Small intestine (tissue), 16 donors: ENCODE measurements at places on chromosomes 12 and 14. TPM values are rescaled to one million over a fixed set of nuclear protein-coding genes. Genes with fewer than 3 reads are reported as not detected.

DNA sequence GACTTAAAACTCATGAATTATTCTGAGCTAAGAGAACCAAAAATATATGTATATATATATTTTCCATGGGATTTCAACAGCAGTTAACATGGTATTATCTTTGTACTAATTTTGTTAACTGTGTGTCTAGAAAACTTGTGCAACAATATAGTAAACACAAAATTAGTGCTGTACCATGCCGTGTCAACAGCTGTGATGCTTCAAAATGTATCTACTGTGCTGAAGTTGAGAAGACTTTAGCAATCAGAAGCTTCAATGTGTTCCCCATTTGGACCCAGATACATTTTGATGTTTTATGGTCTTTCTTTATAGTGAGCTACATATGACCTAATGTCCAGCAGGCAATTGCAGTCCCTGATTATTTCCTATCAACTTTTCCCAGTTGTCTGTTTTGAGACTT lies 405.7 kb downstream of the DIO2 start:
- no peak overlapping the region for H3K4me3 ChIP-seq
- peaks cover 5% of the 10 kb centered on the region for H3K4me1 ChIP-seq
- no peak for DNase-seq
- no peaks in the 10 kb centered on the region for H3K36me3 ChIP-seq
- H3K27me3 ChIP-seq: no peaks in the 10 kb centered on the region
- no peak overlapping the region for H3K27ac ChIP-seq

The SINHCAF gene
- polyA plus RNA-seq: 78.6 TPM

GRCh38 chr12:130484221-130484620 lies 146.5 kb downstream of the PIWIL1 start:
- H3K4me3 ChIP-seq: no peak overlapping the region
- no peak for DNase-seq
- no peaks in the 10 kb centered on the region for H3K27me3 ChIP-seq
- no peaks in the 10 kb centered on the region for H3K36me3 ChIP-seq
- H3K4me1 ChIP-seq: no peaks in the 10 kb centered on the region

The RTL1 gene
- 0.18 TPM for polyA plus RNA-seq

The RPL36AL gene
- polyA plus RNA-seq: 525 TPM

DNA sequence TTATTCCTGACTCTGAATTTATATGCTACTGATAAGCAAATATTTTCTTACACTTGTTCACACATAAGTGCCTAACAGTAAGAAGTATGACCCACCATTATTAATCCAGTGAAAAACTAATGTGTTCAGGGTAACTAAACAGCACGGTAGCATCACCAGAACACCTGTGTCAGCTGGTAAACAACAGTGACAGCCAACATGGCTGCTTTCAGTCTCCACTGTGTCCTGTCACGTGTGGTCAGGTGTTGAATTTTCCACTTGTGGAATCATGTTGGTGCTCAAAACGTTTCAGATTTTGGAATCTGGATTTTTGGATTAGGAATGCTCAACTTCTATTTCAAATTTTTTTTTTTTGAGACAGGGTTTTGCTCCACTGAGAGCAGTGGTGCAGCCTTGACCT lies 14.3 kb upstream of the ATP23 start:
- no peaks in the 10 kb centered on the region for H3K4me1 ChIP-seq
- no peak for DNase-seq
- no peaks in the 10 kb centered on the region for H3K36me3 ChIP-seq
- no peak overlapping the region for H3K27ac ChIP-seq

The ETFRF1 gene
- 21.8 TPM for polyA plus RNA-seq

DNA sequence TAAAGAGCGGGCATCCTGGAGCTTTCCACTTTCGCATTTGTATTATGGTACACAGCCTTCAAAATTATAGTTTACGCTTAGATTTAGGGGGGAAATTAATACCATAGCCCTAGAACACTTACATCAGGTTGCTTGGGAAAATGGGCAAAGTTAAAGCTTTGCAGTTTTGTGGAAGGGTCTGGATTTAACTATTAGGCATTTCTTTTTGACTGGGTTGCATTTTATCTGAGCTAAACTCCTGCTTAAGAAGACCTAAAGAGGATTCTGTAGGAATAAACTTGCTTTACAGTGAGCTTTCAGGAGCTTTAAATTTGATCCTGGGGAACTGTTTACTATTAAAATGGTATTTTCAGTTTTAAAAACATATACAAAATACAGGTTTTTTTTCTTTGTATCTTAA lies 42.8 kb upstream of the PTPRQ start:
- H3K36me3 ChIP-seq: no peaks in the 10 kb centered on the region
- no peaks in the 10 kb centered on the region for H3K4me1 ChIP-seq
- H3K27me3 ChIP-seq: no peaks in the 10 kb centered on the region
- DNase-seq: no peak
- H3K27ac ChIP-seq: no peak overlapping the region

The TROAP gene
- 29.5 TPM for polyA plus RNA-seq

DNA sequence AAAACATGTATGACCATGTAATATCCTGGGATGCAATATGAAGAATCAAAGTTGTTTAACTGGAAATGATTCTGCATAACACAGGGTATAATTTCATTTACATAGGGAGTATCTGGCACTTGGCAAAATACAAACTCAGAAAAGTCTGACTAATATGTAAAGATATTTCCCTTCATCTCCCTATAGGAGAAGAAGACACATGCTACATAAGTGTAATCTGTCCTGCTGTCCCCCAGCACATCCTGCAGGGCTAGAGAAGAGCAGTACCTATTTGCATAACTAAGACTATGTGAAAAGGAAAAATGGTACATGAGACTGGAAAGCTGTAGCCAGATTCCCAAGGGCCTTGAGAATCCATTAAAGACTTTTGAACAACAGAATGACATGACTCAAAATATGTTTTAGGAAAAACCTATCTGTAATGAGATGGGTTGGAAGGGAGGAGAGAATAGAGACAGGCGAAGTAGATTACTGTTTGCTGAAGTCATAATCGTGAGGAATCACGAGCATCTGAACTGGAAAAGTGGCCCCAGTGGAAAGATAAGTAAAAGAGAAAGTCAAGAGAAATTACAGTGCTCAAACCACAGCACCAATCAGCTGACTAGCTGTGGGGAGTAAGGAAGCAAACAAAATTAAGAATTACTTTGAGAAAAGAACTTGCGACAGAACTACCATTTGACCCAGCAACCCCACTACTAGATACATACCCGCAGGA lies 155.1 kb upstream of the HMGA2 start:
- no peak overlapping the region for H3K27ac ChIP-seq
- DNase-seq: no peak
- H3K4me3 ChIP-seq: no peak overlapping the region
- no peaks in the 10 kb centered on the region for H3K36me3 ChIP-seq

- no peak for DNase-seq
- no peak overlapping the region for H3K4me3 ChIP-seq
- H3K36me3 ChIP-seq: no peaks in the 10 kb centered on the region
- H3K27ac ChIP-seq: no peak overlapping the region
- H3K27me3 ChIP-seq: no peaks in the 10 kb centered on the region
- no peaks in the 10 kb centered on the region for H3K4me1 ChIP-seq
Measured at GRCh38 chr12:121061831-121062230, 22.8 kb upstream of the OASL start.

The R3HDM2 gene
- 21.7 TPM for polyA plus RNA-seq

The SDR9C7 gene
- not detected for polyA plus RNA-seq

The PMCH gene
- polyA plus RNA-seq: 0.18 TPM

The FOXA1 gene
- polyA plus RNA-seq: 10.9 TPM

The SLC17A8 gene
- polyA plus RNA-seq: 5.6 TPM

The MANSC4 gene
- polyA plus RNA-seq: not detected
